ENCODE measurements at places on chromosomes 12 and 14. TPM values are rescaled to one million over a fixed set of nuclear protein-coding genes. Genes with fewer than 3 reads are reported as not detected.

Gene TSPAN19
- total RNA-seq = 0.91 TPM

GRCh38 chr12:127500512-127501035 is 766.4 kb upstream of the TMEM132C start:
- DNase-seq = no peak

GRCh38 chr12:105352940-105353635 is 22.6 kb downstream of the C12orf75 start:
- no peak for DNase-seq

DNA sequence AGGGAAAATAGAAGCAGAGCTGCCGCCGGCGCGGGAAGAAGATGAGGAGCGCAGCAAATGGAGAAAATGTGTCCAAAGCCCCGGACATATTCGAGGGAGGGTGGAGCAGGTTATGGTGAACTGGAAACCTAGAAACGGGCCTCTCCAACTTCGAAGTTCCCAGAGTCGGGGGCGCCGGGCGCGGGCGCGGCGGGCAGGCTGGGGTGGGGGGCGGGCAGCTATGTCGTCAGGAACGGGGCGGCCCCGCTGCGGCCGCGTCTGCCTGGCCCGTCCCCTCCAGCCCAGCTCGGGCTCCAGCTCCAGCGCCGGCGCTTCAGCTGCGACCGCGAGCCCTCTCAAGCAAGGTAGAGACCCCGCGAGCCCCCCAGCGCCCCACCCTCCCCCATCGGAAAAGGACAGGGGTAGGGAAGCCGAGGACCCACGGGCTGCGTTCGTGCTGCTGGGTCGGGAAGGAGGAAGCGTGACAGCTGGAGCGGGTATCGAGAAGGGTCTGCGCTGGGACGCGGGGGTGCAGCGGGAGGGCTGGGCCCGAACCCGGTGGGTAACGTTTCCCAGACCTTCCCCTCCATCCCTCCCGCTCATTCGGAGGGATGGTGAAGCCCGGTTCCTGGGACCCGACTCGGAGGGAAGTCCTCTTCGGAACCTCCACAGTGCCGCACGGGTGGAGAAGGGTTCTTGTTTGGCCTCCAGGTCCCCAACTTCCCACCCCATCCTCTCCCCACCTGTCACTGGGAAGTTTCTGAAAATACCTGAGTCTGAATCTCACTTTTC is 1.0 kb downstream of the DGKA start:
- peak; percentile 57 for DNase-seq

- no peak for DNase-seq
Observed at GRCh38 chr12:39032448-39032847, 127.1 kb upstream of the CPNE8 start.

Data from Daoy (cell line).